Esophagus mucosa (tissue), 1 donor: ENCODE measurements at places on chromosomes 12 and 14.

GRCh38 chr12:54891717-54892478 lies 37.6 kb downstream of the MUCL1 start:
- peak; percentile 48 for ATAC-seq

DNA sequence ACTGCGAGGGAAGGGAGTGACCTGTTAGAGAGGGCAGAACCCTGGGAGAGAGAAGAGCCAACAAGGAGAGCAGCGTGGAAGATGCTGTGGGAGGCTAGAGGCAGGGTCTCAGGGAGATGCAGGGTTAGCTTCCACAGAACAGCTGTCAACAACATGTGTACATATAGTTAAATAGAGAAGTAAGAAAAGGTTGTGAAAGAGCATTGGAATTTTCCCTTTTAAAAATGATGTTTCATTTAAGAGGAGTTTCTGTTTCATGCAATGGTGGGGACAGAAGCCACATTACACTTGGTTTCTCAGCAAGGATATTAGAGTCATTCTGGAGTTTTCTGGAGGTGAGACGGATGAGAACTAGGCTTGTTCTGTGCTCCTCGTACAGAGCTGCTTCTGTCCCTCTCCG lies 23.8 kb upstream of the TBC1D30 start:
- no peak for ATAC-seq

GRCh38 chr14:73392329-73393257 lies 65.8 kb downstream of the NUMB start:
- no peak for ATAC-seq

GRCh38 chr12:104297477-104298113 lies 5.9 kb upstream of the EID3 start:
- ATAC-seq, result no peak

GRCh38 chr12:131346555-131347344 lies 364.1 kb upstream of the SFSWAP start:
- ATAC-seq, result no peak

GRCh38 chr12:69099201-69099837 lies 140.1 kb upstream of the CPSF6 start:
- ATAC-seq, result no peak

GRCh38 chr12:93336291-93336741 lies 41.4 kb upstream of the NUDT4 start:
- ATAC-seq, result no peak

DNA sequence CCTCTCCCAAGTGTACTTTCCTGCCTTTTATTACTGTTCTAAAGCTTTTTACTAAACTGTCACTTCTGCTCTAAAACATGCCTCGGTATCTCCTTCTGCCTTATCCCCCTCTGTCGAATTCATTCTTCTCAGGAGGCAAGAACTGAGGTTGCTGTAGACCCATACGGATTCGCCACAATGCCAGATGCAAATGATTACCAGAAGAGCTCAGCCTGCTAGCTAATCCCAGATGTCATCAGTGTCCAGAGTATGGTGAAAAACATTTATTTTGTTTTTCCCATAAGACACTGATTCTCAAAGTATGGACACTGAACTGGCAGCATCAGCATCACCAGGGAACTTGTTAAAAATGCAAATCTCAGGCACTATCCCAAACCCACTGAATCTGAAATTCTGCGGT lies 359.3 kb downstream of the TMTC2 start:
- no peak for ATAC-seq

DNA sequence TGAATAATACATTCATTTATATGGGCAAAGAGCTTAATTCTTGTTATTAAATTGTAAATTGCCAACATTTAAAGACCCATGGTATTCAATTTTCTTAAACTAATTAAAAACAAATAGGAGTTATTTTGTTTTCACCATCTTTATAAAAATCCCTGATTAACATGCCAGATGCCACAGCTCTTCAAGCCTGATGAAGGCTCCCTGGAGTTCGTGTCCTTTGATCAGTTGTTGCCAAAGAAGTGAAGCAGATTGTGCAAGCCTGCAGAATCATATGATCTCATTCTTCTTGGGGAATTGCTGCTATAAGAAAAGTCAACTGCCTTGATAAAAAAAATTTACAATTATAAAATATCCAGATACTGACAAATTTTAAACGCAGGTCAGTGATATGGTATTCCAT lies 288.3 kb upstream of the PPFIA2 start:
- ATAC-seq, result no peak

DNA sequence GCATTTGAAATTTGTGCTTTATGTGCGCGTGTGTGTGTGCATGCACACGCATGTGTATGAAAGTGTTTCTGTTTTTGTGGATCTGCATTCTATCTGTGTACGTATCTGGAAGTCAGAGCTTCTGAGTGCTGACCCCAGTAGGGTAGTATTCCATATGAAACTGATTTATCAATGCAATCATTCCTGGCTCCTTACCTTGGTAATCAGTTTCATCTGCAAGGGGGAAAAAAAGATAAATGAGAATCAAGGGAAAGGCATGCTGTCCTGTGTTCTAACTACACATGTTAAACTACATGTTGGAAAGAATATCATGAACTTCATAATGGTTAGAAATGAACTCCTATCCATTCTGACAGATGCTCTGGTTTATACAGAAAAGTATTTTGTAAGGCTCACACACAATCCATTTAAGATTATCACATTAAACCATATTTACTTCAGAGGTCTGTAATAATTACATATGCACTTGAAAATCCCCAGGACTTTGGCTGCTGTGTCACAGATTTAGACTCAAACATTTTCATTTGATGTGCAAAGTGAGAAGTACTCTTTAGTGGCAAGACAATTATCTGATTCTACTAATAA lies 276.1 kb upstream of the LMO3 start:
- no peak for ATAC-seq

DNA sequence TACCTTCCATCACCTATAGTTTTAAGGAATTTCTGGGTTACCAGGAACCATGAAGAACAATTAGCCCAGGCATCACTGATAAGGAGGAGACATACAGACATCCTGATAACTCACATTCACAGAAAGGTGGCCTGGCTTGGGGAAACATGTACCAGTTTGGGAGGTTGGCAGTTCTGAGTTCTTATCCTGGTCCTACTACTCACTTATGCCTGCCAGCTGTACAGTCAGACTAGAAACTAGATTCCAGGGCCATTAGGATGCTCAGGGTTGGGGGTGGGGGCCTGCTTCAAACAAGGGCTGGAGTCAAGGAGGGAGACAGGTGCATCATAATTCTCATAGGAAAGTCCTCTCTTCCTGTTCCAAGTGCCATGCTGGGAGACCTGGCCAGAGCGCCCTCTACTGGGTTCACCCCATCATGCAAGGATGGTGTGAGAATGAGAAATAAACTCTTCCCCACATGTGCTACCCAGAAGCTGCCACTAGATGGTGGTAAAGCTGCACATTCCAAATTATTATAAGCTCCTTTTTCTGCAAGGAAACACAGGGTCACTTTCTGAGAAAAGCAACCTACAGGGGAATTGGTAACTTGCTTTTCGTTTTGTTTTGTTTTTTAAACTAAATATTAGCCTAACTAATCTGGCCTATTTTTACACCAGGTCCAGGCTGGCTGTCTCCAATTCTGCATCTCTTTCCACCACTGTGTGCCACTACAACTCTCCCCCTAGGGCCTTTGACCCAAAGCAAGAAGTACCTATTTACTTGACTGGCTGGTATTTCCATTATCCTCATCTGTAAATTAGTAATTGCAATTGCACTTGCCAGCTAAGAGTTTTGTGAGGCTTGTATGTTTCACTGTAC lies 14.5 kb downstream of the OAS2 start:
- ATAC-seq, result peak; percentile 91

GRCh38 chr12:109309381-109310246 lies 530 bp upstream of the FOXN4 start:
- no peak for ATAC-seq

DNA sequence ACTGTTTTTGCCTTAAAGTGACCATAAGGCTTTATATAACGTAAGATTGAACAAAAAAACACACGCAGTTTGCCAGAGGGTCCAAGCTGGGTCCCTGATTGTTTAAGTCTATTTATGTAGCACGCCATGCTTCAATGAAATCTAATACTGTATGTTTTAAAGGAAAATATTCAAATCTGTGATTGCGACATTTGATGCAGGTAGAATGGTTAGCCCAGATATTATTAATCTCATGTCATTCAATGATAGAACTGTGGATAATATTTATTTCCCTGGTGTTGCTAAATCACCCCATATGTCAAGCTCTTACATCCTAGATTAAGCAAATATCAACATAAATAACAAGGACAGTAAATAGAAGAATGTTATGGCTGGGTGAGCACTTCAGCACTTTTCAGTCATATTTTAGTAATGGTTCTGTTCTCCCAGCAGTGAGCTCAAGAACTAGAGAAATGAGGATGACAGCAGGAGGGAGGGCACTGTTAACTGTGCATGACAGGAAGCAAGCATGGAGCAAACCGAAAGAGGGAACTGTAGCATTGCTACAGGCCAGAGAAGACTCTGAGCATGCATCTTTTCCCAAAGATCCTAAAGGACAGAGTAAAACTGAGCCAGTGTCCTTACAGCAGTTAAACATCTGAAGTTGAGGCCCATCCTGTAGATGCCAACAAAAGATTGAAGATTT lies 465.7 kb upstream of the MGAT4C start:
- ATAC-seq, result no peak

GRCh38 chr14:60102389-60102788 lies 10.7 kb downstream of the PCNX4 start:
- ATAC-seq, result no peak

GRCh38 chr12:26822026-26822425 lies 11.0 kb downstream of the ITPR2 start:
- ATAC-seq, result no peak

DNA sequence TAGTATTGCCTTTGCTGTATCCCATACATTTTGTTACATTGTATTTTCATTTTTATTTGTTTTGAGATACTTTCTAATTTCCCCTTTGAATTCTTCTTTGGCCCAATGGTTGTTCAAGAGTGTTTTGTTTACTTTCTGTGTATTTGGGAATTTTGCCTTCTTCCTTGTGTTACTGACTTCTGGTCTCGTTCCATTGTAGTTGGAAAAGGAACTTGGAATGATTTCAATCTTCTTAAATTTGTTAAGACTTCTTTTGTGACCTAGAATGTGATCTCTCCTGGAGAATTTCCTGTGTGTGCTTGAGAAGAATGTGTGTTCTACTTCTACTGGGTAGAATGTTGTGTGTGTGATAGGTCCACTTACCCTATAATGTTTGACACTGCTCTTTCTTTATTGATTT lies 304.4 kb upstream of the RTL1 start:
- no peak for ATAC-seq

DNA sequence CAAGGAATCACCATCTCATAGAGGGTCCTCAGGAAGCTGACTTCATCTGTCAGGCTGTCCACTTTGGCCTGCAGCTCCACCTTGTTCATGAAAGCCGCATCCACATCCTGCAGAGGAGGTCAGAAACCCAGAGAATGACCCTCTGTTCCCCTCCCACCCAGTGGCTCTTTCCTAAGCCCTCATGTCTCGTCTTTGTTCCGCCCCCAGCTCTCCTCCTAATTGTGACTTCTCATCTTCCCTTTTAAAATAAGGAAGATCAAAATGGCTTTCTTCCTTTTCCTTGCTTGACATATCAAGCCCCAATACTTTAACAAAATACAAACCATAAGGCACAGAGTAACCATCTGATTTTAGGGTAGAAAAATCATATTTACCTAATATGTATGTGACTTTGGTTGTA lies 4.4 kb downstream of the KRT76 start:
- ATAC-seq, result no peak

GRCh38 chr12:11655842-11656241 lies 6.4 kb downstream of the ETV6 start:
- ATAC-seq, result no peak

GRCh38 chr12:109645708-109646107 lies 67.9 kb upstream of the FAM222A start:
- no peak for ATAC-seq

DNA sequence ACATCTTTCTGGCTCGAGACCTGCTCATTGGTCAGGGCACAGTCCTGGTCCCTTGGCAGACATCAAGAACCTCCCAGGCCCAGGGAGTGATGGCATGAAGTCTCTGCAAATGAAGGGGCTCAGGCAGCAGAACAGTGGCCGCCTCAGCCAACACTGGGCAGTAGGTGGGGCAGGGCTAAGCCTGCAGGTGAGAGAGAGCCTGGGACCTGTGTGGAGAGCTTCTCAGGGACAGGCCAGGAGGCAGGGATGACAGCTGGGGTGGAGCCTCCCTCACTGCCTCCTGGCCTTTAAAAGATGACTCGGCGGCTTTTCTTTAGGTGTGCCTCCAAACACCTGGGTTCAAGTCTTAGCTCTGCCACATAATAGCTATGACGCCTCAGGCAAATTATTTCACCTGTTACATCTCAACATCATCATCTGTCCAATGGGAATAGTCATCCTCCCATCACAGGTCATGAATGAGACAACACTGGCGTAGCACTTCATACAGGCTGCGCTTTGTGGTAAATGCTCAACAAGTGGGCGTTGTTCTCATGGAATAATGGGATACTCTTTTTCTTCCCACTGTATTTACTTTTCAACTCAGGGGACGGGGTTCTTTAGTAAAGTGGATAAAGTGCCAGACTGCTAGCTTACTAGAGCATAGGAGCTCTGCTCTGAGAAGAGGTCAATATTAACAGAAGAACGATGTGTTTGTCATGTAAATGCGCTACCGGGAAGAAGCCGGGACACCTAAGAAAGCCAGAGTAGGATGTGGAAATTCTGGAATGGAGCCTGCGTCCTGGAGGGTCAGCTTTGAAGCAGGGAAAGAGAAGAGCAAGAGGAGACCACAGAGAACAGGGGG lies 277.4 kb downstream of the FOXN3 start:
- peak; percentile 35 for ATAC-seq

- ATAC-seq, result no peak
These were observed 183.4 kb upstream of the PPFIA2 start for GRCh38 chr12:81942594-81942993.

- no peak for ATAC-seq
These were observed 23.5 kb upstream of the HIP1R start for GRCh38 chr12:122811777-122812176.

- ATAC-seq, result no peak
These were observed 53.1 kb downstream of the DAD1 start for GRCh38 chr14:22535916-22536315.
